ENCODE measurements at places on chromosomes 12 and 14.

GRCh38 chr12:107200394-107200793, 107.0 kb upstream of the CRY1 start:
- peak; percentile 18 for DNase-seq

- no peak for DNase-seq
Observed at GRCh38 chr12:79685068-79685467, 5.7 kb downstream of the PAWR start.

DNA sequence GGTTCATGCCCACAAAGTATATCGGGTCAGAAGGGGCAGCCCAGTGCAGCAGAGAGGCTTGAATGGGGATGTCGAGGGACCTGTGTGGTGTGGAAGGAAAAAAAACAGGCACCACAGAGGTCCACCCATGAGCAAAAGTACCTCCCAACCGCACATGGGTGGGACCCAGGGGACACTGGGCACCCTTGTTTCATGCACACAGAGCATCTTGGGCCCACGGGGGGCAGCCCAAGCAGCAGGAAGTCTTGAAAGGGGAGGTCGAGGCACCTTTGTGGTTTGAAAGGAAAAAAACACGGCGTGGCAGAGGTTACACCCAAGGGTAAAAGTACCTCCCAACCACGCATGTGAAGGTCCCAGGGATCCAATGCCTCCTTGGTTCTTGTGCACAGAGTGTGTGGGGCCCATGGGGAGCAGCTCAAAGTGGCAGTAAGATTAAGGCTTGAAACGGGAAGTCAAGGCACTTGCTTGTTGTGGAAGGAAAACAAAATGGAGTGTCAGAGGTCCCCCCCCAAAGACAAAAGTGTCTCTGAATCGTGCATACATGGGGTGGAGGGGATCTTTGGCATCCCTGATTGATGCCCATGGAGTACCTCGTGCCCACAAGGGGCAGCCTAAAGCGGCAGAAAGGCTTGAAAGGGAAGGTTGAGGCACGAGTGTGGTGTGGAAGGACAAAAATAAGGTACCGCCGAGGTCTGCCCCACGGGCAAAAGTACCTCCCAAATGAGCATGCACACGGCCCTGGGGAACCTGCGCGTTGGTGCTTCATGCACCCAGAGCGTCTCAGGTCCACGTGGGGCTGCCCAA, 575.5 kb downstream of the ALG10 start:
- DNase-seq = no peak

GRCh38 chr12:105852496-105852895, 286.3 kb downstream of the NUAK1 start:
- no peak for DNase-seq

DNA sequence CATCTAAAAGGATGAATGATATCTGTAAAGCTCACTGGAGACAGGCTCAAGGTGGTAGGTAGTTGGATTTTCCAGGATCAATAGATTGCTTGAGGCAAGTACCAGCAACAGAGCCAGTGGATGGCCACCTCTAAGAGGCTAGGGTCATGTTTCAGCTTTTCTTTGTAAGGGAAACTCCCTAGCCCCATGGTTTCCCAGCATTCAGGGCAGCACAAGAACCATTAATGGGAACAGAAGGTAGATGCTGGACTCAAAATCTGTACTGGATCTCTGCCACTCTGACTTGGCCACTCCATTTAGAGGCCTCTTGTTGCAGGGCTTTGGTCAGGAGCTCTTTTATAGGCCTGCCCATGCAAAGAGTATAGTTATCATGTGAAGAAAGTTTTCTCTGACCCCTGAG, 76.1 kb upstream of the DYRK2 start:
- DNase-seq = no peak

DNA sequence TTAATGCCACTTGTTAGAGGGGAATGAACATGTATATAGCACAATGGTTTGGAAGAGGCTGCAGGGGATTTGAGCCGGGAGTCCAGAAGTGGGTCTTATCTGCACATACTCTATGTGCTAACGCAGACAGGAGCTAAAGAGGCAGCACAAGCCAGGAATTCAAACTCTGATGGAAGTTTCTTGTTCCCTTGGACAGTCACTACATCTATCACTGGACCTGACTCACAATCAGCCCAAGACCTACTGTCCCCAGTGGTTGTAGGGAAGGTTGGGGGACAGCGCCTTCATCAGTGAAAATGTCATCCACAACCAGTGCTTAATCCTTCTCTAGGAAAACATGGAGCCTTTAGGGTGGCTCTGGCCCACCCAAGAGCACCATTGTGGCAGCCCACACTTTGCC, 107.8 kb downstream of the GCH1 start:
- DNase-seq = no peak

GRCh38 chr12:106109168-106109910, 29.4 kb downstream of the NUAK1 start:
- DNase-seq = no peak

- DNase-seq = no peak
Observed at GRCh38 chr14:27181333-27181732, 583.5 kb upstream of the NOVA1 start.

DNA sequence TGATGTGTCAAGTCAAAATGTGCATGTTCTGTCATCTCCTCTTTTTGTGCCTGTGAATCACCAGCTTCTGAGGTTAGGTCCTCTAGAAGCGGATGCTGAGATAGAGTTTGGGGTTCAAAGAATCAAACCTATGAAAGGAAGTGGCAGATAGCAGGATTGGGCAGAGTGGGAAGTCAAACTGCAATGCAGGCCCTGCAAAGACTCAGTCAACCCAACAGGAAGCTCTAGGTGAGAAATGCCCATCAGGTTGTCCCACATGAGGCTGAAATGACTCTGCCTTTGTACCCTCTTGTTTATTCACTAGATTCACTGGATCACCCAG, 4.5 kb upstream of the MIA2 start:
- DNase-seq = peak; percentile 97

- DNase-seq = no peak
Observed at GRCh38 chr14:73140811-73141323, 4.6 kb downstream of the PSEN1 start.

- peak; percentile 59 for DNase-seq
Observed at GRCh38 chr12:91109148-91109564, 2.1 kb downstream of the LUM start.

DNA sequence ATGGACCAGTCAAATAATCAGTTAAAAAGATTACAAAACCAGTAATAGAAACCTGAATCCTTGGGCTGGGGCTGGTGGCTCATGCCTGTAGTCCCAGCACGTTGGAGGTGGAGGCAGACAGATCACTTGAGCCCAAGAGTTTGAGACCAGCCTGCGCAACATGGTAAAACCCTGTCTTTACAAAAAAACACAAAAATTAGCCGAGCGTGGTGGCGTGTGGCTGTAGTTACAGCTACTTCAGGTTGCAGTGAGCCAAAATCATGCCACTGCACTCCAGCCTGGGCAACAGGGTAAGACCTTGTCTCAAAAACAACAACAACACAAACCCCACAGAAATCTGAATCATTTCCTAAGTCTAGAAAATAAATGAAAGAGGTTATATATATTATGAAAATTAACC, 100.6 kb downstream of the HEATR5A start:
- DNase-seq = no peak

DNA sequence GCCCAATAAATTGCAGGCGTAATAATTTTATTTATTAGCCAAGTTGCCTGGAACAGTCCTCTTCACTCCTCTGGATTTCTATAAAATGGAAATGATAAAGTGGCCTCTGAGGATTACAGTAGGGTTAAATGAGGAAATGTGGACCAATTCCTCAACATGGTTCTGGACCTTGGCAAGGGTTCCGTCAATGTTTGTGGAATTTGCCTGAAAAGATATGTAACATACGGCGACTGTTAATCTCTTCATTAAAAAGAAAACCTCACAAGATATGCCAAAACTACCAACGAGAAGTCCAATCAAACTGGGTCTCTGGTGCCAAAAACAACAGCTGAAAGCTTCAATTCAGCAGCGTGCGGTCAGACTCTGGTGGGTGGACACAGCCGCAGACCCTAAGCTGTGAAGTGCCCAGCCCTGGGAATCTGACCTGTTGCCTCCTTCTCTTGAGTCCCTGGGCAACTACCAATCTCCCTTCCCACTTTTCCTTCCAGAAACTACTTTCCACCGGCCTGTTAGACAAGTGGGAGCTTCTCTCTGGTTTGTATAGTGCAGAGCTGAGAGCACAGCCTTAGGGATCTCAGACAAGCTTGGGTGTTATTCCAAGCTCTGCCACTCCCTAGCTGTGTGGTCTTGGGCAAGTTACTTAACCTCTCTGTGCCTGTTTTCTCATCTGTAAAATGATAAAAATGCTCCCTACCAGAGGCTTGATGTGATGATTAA, 190.5 kb upstream of the GSC start:
- no peak for DNase-seq

DNA sequence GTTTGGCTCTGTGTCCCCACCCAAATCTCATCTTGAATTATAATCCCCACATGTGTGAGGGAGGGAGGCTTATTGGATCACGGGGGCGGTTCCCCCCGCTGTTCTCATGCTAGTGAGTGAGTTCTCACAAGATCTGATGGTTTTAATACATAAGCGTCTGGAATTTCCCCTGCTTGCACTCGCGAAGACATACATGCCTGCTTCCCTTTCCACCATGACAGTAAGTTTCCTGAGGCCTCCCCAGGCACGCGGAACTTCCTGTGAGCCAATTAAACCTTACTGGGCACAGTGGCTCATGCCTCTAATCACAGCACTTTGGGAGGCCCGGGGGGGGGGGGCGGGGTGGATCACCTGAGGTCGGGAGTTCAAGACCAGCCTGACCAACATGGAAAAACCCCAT, 60.8 kb downstream of the R3HDM2 start:
- no peak for DNase-seq

- no peak for DNase-seq
Observed at GRCh38 chr12:92088805-92089204, 56.8 kb downstream of the BTG1 start.

GRCh38 chr12:97308576-97309198, 153.9 kb upstream of the RMST start:
- DNase-seq = peak; percentile 45

DNA sequence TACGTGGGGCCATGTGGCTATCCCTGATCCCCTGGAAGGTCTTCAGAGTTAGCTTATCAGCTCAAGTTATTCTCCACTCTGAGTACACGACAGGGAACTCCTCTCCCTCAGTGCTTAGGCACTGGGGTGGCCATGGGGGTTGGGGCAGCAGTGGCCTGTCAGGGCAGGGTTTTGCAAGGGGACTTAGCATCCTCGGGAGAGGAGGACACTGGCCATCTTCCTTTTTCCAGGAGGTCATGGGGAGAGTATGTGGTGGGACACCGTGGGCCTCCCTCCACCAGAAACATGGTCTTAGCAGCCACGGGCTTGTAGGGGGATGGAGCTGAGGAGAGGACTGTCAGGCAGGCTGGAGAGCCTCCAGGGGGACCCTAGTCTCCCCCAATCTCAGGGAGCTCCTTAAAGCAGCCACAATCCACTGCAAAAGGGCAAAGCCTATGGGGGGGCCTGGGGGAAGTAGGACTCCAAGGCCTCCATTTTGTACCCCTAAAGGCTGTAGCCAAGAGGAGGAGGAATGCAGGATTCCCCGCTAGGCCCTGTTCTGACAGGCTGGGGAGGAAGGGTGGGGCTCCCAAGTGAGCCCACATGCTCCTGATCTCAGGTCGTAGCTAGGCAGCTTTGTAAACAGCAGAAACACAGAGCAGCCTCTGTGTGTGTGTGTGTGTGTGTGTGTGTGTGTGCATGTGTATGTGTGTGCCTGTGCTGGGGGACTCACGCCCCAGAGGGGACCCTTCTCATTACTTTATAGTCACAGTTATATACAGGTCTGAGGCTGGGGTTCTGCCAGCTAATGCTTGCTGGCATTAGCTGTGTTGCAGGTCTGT, 36.6 kb downstream of the KRT80 start:
- no peak for DNase-seq

DNA sequence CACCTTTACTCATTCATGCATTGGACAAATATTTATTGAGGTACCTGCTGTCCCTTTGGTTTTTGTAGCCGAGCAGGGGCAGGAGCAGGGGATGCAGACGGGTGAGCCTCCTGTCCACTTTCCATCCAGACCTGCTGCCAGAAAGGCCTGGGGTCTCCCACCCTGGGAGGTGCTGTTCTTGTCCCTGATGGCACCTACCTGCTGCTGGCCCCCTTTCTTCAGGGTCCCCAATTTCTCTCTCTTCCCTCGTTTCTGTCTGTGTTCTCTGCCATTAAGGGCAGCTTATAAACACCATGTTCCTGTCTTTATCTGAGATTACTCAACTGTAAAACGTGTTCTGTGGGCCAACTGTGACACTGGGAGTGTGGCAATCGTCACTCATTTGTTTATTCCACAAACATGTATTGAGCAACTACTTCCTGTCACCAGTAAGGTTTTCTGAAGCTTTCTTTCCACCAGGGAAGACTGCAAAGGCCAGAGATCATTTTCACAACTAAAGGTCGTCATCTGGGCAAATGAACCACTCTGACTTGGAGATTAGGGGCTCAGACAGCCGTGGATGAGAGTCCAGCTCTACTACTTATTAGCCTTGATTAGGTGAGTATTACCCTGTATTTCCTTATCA, at the start of gene HAL:
HAL (minus strand) TSS at position 311 of the 625 bp plus-strand sequence. CDS start 434 bp downstream, outside the sequence.
- DNase-seq = peak; percentile 17

DNA sequence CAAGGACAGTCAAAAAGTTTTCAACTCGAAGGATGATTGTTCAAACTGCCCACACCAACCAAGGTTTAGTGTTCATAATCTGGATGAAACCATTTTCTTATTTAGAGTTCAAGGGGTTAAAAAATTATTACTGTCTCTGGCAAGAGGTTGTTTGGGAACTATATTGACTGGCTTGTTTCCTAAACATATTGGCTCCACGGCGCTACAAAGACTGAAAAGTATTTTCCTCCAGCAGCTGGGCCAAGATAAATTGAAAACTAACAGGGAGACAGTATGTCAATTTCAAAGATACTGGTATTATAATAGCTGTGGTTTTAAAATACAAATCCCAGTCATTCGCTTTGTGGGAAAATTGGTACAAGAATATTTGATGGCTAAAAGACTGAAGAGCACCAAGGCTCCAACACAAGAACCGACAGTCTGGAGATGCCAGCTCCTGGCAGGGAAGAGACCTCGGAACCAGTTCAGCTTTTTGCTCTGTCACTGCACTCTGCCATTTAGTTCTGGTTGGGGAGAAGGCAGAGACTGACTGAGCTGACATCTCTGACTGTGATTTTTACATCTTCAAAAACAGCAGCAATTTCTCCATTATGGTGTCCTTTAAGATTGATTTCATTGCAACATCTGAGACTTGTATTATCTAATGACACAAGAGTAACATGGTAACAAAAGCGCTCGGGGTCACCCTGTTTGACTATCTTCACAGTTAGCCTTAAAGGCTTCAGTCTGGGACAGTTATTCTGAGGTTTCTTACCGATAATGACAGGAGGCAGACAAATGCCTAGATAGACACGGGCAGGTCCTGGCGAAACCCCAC, 62.0 kb downstream of the ST8SIA1 start:
- no peak for DNase-seq

DNA sequence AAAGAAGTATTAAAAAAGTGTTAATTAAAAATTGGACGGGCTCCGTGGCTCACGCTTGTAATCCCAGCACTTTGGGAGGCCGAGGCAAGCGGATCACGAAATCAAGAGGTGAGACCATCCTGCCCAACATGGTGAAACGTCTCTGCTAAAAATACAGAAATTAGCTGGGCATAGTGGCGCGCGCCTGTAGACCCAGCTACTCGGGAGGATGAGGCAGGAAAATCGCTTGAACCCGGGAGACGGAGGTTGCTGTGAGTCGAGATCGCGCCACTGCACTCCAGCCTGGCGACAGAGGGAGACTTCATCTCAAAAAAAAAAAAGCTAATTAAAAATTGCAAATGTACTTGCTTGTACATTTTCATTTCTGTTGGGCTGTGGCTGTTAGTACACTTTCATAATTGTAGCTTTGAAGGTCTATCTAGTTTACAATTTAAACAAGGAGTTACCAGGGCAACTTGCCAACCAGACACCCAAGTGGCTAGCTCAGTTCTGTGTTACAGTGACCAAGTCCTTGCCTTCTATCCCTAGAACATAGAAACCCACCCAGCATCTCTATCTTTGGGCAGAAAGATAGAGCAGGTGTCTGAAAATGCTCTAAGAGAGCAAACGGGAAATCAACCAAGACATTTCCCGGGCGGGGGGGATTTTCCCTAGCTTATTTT, 1.2 kb downstream of the COA8 start:
- DNase-seq = no peak
